ENCODE measurements at places on chromosomes 6 and 20. TPM values are rescaled to one million over a fixed set of nuclear protein-coding genes. Genes with fewer than 3 reads are reported as not detected.

ADGRF5 gene
- 40.0 TPM for total RNA-seq

DEFB123 gene
- not detected for total RNA-seq

DNA sequence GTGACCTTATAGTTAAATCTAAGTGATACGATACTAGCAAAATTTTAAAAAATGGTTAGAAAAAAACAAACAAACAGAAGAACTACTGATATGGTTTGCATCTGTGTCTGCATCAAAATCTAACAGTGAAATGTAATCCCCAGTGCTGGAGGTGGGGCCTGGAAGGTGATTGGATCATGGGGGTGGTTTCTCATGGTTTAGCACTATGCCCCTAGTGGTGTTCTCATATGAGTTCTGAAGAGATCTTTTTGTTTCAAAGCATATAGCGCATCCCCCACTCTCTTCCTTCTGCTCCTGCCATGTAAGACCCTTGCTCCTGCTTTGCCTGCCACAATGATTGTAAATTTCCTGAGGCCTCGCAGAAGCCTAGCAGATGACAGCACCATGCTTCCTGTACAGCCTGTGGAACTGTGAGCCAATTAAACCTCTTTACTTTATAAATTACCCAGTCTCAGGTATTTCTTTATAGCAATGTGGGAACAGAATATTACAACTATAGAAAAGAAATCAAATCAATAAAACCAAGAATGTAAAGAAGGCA, 5.4 kb downstream of the FBXL4 start:
- DNase-seq: no peak

- DNase-seq: no peak
These were observed 312.1 kb upstream of the DEFB112 start for GRCh38 chr6:50361641-50362331.

DNA sequence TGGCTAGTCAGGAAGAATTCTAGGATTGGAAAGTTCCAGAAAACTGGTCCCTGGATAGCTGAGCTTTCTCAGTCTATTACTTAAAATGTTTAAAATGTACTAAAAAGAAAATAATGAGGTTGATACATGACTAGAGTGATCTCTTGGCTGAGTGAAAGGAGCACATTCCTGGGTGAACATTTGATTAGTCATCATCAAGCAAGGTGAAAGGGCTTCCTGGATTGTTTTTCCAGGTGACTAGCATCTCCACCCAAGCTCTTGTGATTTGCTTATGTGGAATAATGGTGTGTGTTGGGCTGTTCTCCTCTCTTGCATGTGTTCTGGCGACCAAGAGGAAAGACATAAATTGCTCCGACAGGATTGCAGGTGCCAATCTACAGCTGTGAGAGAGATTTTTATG, 42.9 kb downstream of the PKIB start:
- peak; percentile 94 for DNase-seq

- no peak for DNase-seq
These were observed 909 bp upstream of the NUDT3 start for GRCh38 chr6:34393191-34393965.

DNA sequence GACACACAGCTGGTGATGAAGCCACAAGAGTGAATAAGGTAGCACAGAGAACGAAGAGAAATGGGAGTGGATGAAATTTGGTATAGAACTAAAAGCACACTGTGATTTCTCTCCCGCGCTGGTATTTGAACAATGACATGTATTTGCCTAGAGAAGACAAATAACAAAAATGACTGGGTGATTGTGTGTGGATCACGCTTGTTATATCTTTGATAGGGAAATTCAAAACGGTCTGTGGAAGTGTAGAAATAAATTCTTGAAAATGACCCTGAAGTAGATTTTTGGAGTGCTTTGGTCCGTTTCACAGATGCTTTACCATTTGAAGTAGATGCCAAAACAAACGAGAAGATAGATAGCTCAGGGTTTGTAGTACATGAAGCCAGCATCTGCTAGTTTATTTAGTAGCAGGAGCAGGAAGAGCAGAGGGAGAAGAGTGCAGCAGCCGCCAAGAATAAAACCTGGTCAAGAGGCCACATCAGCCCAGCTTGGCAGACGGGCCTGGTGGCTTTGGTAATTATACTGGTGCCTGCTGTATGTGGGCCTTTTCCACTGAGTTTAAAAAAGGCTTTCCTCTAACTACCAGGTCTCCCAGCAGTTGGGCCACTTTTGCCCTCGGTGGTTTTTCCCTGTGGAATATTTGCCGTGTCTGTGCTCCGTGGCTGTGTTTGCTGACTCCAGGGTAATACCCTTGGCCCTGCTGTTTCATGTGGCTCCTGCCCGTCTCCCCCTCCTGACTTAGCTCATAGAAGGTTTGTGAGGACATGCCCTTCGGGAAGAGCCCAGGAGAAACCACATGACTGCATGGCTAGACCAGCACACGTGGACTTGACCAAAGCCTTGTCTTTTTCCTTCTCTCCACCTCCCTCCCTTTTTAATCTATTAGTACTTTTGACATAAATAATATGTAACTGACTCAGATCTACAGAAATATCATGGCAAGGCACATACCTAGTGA, 294.0 kb downstream of the SOX4 start:
- no peak for DNase-seq

DNA sequence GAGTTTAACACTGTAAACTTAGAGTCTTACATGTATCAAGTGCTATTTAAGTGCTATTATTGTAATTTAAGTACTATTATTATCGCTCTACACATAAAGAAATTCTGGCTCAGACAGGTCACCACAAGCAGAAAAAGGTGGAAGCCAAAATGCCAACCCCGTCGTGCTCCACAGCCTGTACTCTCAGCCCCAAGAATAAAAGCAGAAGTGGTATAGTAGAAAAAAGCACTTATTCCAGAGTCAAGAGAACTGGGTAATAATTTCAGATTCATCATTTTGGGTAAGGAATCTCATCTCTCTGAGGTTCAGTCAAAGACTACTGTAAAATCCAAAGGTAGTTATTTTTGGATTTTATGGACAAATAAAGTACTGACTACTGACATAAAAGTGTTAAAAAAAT, 943 bp downstream of the ZUP1 start:
- no peak for DNase-seq

All from PC-9 (cell line).